ENCODE measurements at places on chromosomes 11 and 22.

GRCh38 chr22:18057568-18058209 lies 20.1 kb upstream of the PEX26 start:
- DNase-seq, result no peak

GRCh38 chr11:123265951-123266350 lies 70.9 kb upstream of the CLMP start:
- DNase-seq, result no peak

GRCh38 chr11:119445850-119446249 lies 22.9 kb upstream of the THY1 start:
- DNase-seq, result no peak

GRCh38 chr22:27097506-27097905 lies 440.1 kb downstream of the MIAT start:
- no peak for DNase-seq

- DNase-seq, result no peak
Measured at GRCh38 chr22:30002861-30003486, 77.3 kb upstream of the HORMAD2 start.

DNA sequence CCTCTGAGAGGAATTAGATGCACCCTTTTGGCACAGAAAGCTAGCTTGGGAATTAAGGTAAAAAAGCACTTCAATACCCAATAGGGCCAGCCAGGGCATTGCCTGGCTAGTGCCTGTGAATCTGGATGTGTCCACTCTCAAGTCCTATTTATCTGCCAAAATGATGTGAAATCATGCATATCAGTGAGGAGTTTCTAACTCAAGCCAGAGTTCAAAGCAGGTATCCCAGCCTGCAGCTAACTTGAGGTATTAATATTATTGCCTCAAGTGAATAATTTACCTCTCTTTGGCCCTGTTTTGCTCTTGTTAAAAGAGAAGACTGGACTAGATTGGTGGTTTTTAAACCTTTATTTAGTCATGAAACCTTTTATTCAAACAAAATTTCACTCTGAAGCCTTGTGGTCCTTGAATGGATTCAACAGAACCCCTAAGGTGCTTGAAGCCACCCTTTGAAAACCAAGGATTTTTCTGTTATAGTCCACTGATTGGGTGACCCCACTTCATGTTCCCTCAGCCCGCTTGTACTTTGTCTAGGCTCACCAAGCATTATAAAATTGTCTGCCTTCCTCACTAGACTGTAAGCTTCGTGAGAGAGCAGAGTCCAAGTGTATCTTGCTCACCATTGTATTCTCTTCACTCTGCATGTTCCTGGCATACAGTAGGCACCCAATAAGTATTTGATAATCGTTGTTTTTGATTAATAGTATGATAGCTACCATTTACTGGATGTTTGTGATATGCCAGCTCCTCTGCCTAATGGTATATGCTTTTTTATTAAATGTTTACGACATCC lies 4.5 kb downstream of the RNF121 start:
- DNase-seq, result no peak

DNA sequence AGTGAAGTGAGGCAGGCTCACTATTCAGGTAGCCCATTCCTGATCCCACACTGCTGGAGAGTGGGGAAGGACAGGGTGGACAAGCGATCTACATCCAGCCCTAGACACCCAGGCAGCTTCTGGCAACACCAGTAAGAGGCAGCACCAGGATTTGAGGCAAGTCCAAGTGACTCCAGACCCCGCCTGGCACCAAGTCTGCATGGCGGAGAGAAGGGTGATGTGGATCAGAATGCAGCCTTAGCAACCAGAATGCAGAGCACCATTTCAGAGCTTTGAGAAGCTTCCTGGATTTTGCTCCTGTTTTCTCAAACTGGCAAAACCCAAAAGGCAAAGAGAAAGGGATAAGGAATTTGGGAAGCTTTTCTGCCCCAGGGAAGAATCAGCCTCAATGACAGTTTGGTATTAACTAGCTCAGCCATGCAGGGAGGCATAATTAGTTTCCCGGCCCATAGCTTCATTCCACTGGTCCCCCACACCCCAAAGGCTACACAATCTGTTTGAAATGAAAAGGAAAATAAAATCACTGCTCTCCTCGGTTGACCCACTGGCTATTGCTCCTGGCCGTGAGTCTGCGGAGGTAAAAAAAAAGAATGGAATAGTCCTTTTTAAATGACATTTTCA lies 17.3 kb downstream of the GALNT18 start:
- no peak for DNase-seq

- no peak for DNase-seq
Measured at GRCh38 chr11:40100781-40101180, 1358.7 kb downstream of the LRRC4C start.

GRCh38 chr11:7490535-7490934 lies 5.2 kb downstream of the OLFML1 start:
- DNase-seq, result no peak

DNA sequence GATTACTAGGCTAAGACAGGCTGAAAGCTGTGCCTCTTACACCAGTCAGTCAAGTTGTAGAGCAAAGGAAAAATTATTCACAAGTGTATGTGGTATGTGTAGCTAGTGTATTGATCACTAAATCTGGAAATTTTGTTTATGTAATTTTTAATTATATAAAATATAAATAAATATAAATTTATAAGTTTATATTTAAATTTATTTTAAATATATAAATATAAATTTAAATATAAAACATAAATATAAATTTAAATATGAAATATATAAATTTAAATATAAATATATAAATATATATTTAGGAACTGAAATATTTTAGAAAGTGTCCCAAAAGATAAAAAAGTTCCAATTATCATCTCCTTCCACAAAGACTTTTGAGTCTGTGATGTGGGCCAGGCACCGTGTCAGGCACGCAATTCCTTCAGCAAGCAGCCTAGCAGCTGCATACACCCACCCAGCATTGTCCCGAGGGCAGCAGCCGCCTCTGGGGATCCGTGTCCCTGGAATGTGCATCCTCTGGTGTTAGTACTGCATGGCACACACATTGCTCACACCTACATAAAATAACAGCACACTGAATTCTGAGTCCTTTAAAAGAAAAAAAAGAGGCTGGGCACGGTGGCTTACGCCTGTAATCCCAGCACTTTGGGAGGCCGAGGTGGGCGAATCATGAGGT lies 1098.0 kb downstream of the BRD1 start:
- DNase-seq, result no peak

GRCh38 chr11:100777103-100777502 lies 90.0 kb downstream of the ARHGAP42 start:
- DNase-seq, result no peak

DNA sequence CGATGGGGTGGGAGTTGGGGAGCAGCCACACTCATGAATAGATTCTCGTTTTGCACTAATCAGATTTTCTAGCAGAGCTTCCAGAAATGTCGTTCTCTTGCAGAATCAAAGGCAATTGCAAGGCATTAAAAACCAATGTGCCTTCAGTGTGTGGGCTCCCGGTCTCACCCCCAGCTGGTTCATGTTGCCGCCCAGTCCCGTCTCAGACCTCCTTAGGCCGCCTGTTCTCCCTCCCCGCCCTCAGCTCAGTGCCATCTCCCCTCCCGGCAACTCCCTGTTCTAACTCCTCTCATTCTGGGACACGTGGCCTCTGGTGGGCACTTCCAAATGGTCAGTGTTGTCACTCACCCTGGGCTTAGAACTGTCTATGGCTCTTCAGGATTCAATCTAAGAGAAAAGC lies 42.5 kb upstream of the SMIM38 start:
- no peak for DNase-seq

- no peak for DNase-seq
Measured at GRCh38 chr22:28958611-28959010, 75.2 kb downstream of the ZNRF3 start.

GRCh38 chr11:9066433-9066925 lies 24.9 kb downstream of the SCUBE2 start:
- DNase-seq, result no peak

DNA sequence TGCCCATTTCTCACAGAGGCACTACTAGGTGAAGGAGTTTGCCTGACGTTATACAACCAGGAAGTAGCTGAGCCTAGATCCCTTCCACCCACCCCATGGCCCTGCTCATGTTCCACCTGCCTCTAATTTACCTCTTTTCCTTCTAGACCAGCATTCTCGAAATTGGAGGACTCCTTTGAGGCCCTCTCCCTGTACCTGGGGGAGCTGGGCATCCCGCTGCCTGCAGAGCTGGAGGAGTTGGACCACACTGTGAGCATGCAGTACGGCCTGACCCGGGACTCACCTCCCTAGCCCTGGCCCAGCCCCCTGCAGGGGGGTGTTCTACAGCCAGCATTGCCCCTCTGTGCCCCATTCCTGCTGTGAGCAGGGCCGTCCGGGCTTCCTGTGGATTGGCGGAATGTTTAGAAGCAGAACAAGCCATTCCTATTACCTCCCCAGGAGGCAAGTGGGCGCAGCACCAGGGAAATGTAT lies 14.1 kb downstream of the PIK3IP1 start:
- DNase-seq, result no peak

All from stimulated activated CD8-positive, alpha-beta memory T cell treated with anti-CD3 and anti-CD28 coated beads, Interleukin-2, amount 100 ng/mL, for 48 hours (primary cell).